ENCODE measurements at places on chromosomes 6 and 20.

DNA sequence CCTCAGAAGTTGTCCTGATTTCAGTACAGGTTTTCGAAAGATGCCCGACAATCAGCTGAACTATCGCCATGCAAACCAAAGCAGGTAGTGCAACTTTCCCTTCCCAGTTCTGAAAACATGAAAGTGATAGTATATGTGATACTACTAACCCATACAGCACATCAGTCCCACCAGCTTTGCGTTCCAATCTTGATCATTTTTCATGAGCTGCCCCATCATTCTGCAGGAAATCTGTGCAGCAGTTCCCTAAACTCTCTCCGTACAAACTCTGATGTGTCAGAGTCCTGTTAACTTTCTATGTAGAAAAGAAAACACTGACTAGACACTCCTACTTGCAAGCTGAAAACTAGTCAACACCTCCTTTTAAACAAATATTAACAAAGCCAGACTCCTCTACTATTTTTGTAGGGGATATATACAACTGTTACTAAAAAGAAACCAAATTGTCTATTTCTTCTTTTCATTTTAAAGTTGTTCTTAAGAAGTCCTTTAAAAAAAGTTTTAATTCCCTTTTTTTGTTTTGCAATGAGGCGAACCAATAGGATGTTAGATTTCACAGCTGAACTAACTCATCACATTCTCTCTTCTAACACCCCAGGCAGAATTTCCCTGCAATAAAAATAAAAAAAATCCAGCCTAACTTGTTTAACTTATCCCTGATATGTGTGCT, 99.6 kb upstream of the DST start:
- peak; percentile 13 for DNase-seq

GRCh38 chr20:63819224-63819921, 11.7 kb downstream of the ZBTB46 start:
- no peak for DNase-seq

DNA sequence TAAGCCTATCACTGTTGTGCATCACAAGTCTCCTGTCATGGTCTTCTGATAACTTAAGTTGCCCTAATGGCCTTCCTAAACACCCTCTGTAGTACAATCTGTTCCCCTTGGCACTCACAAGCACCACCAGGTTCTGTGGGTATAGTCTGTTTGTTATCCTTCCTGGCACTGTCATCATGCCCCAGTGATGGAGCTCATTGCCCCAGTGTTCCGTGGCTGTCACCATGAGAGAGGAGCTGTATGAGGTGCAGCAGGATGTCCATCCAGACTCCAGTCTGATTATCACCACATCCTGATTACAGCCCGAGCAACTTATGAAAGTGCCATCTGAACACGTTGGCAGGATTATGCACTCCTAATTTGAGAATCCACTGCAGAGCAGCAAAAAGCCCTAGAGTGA, 380.1 kb downstream of the FRK start:
- no peak for DNase-seq

- peak; percentile 30 for DNase-seq
Measured at GRCh38 chr20:62977613-62978560, 25.4 kb downstream of the SLC17A9 start.

DNA sequence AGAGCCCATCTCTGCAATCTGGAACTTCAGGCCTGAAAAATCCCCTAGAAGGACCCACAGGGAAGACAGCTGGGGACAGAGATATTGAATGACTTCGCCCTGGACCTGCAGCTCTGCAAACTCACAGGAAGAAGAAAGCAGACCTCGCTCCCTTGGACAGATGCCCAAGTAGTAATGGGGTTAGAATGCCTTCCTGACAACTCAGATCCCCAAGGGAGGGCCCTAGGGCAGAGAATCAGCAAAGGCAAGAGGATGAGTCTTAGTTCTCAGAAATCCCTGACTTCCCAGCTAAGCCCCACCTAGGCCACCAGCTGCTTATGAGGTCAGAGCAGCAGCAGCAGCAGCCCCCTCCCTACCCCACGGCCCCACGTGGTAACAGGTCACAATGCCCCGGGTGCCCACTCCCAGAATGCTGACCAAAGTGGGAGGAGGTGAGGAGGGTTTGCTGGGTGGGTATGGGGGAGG, at the start of gene C20orf141:
TSS of gene C20orf141 (plus strand) at position 401 of the 465 bp plus-strand sequence. CDS start 198 bp downstream, outside the sequence.
- no peak for DNase-seq

DNA sequence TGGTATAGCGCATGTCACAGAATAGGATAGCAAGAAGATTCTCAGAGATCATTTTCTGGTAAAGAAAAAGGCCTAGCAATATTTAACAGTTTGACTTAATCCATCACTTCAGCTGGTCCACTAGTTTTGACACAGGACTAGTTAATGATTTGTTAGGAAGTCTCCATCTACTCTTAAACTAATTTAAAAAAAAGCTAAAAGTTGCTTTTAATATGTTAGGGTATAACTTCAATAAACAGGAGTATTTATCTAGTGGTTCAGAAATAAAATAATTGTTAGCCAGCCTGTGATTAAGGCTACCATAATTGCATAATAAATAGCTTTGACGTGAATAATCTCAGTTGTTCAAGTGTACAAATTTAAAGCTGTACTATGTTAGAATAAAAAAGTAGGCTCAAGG, 195.6 kb downstream of the FUT9 start:
- DNase-seq: no peak

DNA sequence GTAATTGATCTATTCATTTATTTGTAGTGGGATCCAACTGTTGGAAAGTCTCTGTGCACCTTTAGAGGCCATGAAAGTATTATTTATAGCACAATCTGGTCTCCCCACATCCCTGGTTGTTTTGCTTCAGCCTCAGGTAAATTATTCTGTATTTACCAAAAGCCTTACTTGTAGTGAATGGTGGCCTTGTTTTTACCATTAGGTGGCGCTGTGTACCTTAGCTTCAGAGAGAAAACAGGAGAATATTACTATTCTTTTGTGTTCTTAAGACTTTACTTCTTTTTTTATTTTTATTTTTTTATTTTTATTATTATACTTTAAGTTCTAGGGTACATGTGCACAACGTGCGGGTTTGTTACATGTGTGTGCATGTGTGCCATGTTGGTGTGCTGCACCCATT, 23.7 kb downstream of the PEX7 start:
- peak; percentile 34 for DNase-seq

DNA sequence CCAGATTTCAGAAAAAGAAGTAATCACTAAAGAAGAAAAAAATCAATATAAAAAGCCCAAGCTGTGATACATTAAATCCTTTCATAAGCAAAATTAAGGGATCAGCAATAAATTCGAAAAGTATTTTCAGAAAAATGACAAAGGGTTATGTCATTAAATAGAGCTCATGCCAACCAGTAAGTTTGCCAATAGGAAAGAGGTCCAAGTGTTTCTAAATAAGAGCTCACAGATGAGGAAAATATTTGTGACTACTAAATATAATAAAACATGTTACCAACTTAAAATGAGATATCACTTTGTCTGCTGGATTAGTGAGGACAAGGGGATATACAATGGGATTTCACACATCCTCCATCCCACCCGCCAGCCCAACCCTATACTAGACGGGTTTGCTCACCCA, 140.3 kb upstream of the EYA4 start:
- DNase-seq: no peak

GRCh38 chr20:64233725-64234124, 21.8 kb upstream of the PCMTD2 start:
- no peak for DNase-seq

- no peak for DNase-seq
Measured at GRCh38 chr6:96811136-96811535, 26.1 kb downstream of the GPR63 start.

DNA sequence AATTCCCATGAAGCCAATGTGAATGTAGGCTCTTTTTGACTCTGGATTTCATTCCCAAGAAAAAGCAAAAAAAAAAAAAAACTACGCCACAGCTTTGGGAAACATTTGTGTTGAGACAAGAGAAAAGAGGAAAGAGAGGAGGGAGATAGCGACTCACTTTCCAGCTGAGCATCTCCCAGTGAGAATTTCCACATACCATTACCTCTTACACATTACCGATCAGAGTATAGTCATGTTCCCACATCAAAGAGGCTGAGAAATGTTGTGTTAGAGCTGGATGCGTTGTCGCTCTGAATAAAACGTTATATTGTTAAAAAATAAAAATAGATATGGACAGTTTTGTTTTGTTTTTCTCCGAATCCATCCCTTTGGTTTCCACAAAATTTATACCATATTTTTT, 1019.3 kb upstream of the ADGRB3 start:
- DNase-seq: no peak

DNA sequence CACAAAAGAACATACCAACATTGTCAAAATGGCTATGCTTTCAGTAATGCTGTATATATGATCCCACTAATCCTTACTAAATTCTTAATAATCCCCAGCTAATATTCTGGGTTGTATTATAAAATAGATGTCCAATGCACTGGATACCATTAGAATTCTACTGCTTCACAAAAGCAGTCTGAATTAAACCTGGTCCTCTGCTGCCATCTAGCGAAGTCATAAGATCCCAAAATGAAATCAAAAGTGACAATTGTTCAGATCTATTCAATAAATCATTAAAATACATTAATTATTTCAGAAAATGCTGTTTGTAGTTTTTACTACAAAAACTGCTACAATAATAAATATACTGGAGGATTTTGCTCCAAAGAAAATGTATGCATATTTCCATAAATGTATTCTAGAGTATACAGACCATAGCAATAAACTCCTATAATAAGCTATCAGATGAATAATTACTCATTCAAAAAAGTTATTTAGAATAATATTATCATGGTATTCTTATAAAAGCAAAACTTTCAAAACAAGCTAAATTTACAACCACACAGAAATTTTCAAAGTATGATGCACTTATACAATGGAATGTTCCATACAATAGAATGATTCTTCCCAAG, 92.6 kb downstream of the RNGTT start:
- DNase-seq: peak; percentile 35

- DNase-seq: no peak
Measured at GRCh38 chr20:43545837-43546578, 12.8 kb upstream of the SGK2 start.

DNA sequence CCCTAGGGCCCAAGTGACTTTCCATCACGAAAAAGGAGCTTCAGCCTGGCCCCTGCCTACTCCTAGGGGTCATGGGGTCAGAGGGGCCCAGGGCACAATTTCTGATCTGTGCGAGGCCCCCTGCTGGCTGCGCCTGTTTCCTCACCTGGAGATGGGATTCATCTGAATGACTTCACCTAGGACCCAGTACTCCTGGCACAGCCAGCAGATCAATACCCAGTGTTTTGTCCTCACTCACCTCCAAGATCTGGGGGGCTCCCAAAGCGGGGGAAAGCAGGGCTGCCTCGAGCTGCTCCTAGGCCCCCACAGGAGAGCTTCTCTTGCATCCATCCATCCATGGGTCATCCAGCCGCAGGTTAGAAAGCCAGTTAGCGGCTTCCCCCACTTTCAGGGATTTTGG, 33.8 kb downstream of the CD40 start:
- no peak for DNase-seq

DNA sequence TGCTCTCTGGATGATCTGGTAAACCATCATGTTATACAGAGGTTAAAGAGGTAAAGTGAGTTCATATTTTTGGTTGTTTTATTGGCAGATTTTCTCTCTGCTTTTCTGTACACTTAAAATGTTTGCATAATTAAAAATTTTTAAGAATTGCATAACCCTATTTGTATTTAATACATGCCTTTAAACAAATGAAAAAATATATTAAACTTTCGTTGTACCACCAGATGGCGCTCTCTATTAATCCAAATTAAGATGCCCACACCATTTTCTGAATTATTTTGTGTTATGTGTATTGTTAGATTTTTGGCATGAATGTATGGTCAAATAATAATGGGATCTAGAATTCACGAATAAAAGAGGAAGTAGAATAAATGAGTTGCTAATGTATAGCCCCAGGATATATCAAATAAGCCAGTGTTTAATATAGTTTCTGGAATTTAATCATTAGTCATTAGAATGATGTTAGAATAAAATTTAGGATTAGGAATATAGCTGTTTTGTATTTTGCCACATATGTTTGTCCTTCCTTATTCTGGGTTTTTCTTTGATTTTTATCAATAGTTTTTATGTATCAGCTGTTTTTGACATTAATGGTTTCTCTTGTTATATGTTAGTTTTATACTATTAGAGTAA, 38.9 kb downstream of the SMAP1 start:
- DNase-seq: peak; percentile 7

DNA sequence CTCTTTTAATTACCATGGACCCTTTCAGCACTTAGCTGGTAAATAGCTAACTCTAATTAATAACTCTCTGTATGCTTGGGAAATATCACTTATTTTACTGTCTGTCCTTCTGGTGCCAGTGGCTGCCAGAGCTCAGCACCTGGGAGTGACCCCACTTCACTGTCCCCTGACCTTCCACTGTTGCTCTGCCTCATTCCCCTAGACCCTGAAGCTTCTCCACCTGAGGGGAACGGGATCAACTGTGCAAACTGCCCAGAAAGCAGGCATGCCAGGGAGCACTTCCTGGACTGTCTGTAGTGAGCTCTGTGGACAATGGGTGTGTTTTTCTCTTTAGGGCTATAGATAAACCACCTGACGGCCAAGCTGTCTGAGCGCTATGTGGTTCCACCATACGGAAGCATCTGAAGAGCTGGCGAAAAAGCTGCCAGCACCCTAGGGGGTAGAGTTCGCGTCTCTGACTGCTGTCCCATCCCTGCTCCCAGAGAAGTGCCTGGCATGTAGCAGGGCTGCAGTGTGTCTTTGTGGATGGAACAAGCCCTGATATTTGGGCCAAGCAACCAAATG, 106.3 kb upstream of the FOXA2 start:
- no peak for DNase-seq

DNA sequence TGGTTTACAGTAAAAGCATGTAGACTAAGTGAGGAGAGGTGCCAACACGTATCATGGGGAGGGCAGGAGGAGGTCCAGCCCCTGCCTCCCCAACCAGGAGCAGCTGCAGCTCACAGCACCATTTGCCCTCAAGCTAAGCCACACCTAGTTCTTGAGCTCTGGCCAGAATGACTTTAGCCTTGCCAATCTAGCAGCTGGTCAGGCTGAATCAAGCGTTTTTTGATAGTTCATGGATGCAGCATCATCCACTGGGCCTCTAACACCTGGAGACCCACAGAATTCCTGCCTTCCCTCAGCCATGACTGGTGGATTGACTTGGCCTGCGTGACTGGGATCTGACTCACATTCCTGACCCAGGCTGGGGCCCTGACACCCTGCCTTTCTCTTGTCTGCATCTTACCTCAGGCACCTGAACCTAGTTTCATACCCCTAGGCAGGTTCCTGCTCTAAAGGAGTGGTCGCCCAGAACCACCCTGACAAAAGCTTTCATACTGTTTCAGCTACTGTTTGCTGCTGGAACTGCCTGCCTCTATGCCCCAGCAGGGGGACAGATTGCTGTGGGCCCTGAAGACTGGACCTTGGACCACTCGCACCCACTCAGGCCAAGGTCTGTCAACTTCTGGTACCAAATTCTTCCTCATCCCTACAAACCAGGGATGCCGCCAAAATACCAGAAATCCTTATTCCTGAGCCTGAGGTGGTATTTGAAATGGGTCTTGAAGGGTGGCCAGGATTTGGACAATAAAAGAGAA, 122.3 kb downstream of the QRSL1 start:
- DNase-seq: no peak

- DNase-seq: no peak
Measured at GRCh38 chr6:169370054-169370453, 116.4 kb upstream of the THBS2 start.

DNA sequence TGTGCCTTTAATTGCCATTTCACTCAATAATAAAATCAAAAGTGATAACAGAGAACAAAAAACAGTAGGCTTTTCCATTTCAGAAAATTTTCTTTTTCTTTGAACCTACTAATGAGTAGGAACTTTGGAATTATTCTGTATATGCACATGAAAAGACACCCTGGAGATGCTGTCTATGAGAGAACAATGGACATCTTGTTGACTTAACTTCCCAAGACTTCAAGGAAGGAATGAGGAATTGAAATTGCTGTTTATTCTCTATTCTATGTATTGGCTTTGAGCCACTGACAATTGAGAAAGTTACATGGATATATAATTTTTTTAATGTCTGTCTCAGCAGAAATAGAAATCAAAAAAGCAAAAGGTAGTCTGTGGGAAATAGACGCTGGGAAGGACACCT, 98.6 kb upstream of the PCSK2 start:
- DNase-seq: no peak
